ENCODE measurements at places on chromosomes 16 and 17.
A peak's percentile ranks its signal among the peaks of the same experiment; 100 is the strongest.

- DNase-seq, result no peak
Observed at GRCh38 chr17:74304184-74304583, 21.8 kb upstream of the KIF19 start.

- DNase-seq, result no peak
Observed at GRCh38 chr17:4631836-4632580, 9.5 kb downstream of the ALOX15 start.

DNA sequence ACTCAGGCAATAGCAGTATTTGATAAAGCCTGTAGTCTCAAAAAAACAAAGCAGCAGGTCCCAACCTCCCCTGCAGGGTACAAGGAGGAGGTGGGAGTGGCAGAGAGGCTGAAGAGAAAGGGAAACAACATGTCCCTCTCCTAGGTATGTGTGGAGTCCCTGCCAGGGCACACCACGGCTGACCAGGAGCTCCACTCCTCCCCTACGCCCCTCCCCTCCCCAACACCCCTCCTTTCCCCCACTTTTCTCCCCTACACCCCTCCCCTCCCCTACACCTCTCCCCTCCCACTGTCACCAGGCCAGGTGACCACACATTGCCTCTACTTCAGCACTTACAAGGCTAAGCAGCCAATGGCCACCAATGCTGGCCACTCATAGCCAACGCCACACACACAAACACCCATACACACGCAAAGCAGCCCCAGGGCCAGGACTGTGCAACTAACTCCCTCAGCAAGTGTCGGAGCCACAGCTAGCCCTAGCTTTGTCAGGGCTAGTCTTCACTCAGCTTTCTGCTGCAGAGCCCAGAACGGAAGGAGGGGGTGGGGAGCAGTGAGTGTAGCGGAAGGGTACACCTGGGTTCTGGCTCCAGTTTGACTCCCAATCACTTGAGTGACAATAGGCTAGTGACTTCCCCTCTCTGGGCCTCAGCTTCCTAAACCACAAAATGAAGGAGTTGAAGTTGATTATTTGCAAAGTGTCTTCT, 8.2 kb downstream of the CAVIN1 start:
- DNase-seq, result no peak

- DNase-seq, result no peak
Observed at GRCh38 chr16:73275024-73275423, 227.1 kb upstream of the ZFHX3 start.

DNA sequence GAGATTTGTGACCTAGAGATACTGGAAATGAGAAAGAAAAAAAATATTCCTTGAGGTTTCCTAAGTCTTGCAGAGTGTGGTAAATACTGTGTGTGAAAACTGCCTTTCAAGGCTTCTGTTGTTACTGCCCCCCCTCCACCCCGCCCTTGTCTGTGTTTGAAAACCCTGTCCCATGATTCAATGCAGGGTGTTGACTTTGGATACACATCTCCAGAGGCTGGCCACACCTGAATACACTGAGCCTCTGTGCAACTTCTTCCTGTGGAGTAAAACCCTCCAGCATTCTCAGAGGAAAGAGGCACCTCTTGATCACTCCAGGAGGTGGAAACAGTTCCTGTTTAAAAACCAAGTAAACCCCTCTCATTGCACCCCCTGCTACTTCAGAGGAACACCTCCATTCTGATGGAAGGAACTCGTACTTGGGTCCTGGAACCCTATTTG, 123.0 kb upstream of the CACNG5 start:
- no peak for DNase-seq

DNA sequence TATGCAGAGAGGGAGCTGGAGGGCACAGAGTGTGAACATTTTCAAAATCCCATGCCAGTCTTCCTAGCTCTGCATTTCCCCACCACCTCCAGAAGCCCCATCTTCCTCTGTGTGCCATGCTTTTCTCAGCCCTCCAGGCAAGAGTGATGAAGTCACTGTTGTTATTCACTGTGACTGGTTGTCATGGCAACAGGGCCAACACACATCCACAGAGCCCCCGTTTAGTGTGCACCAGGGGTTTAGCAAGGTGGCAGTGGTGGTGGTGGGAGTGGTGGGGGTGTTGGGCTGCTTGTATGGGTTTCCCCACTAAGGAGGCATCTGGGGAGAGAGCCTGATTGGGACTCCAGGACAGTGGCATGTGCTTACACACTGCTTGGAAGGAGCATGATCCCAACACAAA, 309.9 kb upstream of the ASIC2 start:
- DNase-seq, result no peak

DNA sequence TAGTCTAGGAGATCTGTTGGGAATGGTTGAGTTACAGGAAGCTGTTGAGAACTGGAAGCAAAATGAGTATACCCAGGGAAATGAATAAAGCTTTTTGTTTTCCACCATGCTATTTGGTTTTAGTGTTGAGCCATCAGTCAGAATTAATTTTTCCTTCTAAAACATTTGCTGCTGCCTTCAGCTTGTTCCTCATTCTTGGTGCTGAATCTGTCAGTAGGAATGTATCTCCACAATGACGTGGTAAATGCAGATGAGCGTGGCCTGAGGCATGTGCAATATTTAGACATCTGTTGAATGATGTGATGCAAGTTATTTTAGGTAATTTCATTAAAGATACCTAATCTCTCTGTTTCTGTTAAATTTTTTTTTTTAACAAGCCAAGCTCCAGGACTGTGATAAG, 10.9 kb downstream of the HAPSTR1 start:
- peak; percentile 88 for DNase-seq

GRCh38 chr17:47696717-47697642, 3.0 kb downstream of the TBKBP1 start:
- DNase-seq, result no peak

DNA sequence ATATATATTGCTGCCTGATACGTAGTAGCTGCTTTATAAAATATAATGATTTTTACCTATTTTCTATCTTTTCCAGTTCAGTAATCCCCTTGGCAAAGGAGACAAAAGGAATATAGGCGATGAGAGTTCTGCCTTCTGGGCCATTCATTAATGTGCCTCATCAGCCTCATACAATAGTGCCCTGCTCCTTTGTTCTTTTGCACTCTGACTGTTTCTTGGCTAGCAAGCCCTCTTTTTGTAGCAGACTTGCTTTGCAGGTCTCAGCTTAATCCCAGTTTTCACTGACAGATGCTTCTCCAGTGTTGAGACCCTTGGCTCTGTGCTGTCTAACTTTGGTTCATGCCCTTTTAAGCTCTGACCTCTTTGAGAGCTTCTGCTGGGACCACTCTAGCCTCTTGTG, 10.4 kb downstream of the HSD17B2 start:
- DNase-seq, result no peak

- DNase-seq, result no peak
Observed at GRCh38 chr17:75737133-75737962, 16.1 kb downstream of the ITGB4 start.

DNA sequence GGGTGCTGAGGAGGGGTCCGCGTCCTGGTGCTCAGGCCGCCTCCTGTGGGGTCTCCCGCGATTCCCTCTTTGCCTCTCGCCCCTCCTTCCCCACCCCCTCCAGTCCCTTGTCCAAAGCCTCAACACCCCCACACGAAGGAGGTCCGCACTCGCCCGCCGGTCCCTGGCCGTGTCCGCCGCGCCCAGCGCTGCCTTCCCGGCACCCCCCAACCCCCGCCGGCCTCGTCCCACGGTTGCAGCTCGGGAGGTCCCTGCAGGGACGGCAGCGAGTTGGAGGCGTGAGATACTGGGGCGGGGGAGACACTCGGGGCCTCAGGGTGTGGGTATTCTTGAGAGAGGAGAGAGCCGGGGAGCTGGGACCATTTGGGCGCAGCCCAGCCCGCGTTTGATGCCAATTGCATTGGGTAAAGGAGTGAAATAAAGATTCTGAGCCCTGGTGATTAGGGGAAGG, 468 bp downstream of the FLYWCH2 start:
- DNase-seq, result peak; percentile 73

DNA sequence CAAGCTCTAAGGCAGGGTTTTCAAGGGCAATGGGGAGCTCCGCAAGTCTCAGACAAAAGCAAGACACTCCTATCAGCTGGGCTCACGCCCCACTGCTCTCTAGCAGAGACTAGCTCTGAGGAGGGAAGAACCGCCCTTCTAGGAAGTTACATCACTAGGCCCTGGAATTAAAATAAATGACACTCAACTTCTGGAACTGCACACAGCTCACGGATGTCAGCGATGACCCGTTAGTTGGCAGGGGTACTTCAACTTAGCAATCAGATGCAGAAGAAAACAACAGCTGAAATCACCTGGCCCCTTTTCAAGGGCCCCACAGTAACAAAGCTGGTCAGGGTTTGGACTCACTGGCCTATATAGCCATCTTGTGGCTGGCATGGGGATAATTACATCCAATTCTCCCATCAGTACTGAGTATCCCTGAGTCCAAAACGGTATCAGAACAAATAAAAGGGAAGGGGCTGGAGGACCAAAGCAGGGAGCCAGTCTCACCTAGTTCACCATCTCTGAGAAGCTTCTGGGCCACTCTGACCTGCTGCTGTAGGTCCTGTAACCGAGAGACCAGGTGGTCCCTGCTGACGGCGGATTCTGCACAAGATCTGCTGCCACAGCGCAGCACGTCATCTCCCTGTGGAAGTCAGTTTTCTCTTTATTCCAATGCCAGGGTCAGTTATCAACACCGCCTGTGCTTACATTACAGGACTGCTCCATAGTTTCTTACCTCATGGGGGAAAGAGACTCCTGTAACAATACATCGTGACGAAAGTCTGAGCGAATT, 22.2 kb downstream of the SERPINF1 start:
- peak; percentile 82 for DNase-seq

GRCh38 chr17:8018436-8018835, 16.0 kb downstream of the GUCY2D start:
- DNase-seq, result no peak

DNA sequence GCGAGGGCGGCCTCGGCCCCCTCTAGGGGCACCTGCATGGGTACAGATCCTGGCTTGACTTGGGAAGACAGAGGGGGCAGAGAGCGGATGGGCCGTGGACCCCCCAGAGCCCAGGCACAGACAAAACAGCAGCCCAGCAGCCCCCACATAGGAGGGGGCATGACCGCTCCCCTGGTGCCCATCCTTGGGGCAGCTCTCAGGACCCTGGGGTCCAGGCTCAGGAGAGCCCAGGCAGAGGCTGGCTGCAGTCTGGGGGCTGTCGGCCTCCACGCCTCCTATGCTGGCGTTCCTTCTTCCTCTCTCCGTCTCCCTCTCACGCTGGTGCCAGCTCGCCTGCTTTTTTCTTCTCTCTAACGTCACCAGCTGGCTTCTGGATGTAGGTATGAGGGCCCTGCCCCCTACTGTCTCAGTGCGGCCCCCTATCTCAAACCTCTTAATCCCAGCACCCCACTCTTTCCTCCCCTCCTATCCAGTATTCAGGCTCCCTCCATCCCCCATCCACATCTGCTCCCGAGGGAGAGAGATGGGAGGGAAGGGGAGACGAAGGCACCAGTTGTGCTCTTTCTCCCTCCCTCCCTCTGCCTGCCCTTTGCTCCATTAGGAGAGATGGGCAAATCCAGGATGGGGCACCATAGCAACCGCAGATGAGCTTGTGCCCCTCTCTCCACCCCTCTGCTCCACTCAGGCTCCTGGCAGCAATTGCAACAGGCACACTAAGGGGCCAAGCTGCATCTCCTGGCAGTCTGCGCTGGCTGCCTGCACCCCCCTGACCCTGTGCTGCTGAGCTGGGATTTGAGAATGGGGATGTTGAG, at the start of gene GPR179:
GPR179 (minus strand) TSS at position 349 of the 812 bp plus-strand sequence; CDS start at position 182, 167 bp downstream.
- DNase-seq, result no peak

DNA sequence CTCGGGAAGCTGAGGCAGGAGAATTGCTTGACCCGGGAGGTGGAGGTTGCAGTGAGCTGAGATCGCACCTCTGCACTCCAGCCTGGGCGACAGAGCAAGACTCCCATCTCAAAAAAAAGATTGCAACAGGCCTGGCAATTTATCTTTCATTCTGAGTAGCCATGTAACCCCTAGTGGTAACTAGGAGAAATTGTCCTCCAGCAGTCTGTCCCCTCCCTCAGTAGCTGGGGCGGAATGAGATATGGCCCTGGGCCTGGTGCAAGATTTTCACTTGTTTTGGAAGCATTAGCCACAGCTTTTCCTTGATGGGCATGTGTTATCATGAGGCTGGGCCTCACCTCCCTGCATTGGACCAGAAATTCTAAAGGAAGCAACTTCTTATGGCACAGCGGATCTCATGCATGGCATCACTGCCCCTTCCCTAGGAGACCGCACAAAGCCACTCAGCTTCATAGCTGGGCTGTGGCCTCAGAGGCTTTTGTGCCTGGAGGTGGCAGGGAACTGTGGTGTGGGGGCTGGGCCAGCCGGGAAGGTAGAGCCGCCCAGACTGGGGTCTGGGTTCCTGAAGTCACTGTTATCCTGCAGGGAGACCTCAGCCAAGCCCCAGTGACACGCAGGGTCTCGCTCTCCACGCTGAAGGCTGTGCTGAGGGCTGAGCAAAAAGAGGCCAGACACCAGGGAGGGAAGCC, 13.4 kb downstream of the NATD1 start:
- DNase-seq, result peak; percentile 49

- DNase-seq, result peak; percentile 8
Observed at GRCh38 chr16:48330841-48331192, 54.4 kb downstream of the SIAH1 start.

DNA sequence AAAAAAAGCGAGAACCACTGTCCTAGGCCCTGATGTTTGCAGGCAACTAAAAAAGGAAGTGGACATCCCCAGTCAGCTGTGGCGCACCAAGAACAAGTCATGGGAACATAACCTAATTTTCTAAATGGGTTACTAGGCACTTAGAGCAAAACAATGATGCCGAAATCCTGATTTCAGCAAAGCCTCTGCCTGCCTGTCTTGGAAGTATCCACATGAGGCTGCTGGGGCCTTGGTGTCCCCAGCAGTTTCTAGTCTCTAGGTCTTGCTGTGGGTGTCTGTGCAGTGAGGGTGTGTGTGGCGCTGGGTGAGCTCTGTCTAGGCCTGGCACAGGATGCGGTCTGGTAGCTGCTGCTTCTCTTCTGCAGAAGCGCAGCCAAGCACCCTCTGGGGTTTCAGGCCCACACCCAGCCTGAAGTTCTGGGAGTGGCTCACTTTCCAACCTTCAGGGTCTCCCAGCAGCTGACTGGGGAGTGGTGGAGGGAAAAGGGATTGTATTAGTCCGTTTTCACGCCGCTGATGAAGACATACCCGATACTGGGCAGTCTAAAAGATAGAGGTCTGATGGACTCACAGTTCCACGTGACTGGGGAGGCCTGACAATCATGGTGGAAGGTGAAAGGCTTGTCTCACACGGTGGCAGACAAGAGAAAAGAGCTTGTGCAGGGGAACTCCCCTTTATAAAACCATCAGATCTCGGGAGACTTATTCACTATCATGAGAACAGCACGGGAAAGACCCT, 21.1 kb downstream of the STH start:
- no peak for DNase-seq

GRCh38 chr16:4537376-4538343, 913 bp downstream of the CDIP1 start:
- DNase-seq, result peak; percentile 61

- DNase-seq, result no peak
Observed at GRCh38 chr16:2299915-2300192, 31.9 kb upstream of the RNPS1 start.

GRCh38 chr17:61314368-61315078, 85.1 kb upstream of the TBX2 start:
- peak; percentile 55 for DNase-seq

DNA sequence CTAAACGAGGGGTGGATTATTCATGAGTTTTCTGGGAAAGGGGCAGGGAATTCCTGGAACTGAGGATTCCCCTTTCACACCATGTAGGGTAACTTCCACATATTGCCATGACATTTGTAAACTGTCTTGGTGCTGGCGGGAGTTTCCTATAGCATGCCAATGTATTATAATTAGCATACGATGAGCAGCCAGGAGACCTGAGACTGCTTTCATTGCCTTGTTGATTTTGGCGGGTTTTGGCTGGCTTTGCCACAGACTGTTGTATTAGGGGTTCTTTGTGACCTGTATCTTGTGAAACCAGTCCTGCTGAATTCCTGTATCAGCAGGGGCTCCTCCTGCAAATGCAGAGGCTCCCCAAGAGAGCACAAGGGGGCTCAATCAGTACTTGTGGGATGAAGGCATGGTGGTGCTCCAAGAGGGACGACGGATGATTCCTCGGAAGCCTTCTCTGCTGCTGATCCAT, 104.4 kb upstream of the CACNG5 start:
- DNase-seq, result no peak

Measured in adipocyte (in vitro differentiated cells).